ENCODE measurements at places on chromosomes 2 and 18.

- no peak for DNase-seq
Observed at GRCh38 chr18:7668392-7668791, 101.3 kb downstream of the PTPRM start.

DNA sequence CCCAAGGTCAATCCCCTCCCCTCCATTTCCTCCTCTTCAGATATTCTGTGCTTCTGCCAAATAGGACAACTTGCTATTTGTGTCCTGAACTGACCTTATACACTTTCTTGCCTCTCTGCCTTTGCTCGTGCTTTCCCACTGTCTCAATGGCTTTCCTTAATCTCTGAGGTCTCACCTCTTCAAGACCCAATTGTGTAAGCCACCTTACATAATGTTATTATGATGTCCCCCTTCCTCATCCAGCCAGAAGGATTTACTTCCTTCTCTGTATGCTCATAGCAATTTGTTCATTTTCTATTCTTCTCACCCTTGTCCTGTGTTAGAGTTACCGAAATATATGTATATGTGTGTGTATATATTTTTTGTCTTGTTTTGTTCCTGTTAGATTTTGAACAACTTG, 26.9 kb upstream of the DARS1 start:
- DNase-seq: no peak

- no peak for DNase-seq
Observed at GRCh38 chr18:71398531-71398930, 1109.7 kb downstream of the SOCS6 start.

- no peak for DNase-seq
Observed at GRCh38 chr18:13318731-13319501, 100.4 kb downstream of the LDLRAD4 start.

DNA sequence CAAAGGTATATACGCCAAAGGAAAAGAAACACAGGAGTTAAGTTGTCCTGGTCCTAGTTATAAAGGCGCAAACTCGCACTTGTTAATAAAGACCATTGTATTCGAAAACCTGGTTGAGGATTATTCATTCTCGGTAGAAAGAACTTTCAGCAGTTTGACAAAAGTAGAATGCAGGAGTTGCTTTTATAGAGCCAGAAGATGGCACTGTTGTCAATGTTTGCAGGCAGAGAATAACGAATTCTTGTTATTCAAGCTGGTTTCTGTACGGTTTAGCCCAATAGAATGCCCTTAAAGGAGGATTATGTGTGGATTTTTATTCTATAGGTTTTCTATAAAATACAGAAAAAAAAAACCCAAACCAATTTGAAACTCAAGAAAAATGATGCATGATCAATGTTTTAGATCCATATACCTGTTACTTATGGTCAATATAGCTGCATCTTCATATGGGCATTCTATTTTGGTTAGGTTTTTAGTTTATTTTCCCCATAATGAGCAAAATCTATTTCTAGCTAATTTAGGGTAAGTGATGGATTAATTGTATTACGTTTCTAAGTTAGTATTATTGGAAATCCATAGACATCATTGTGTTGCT, 510.3 kb downstream of the PLCL1 start:
- DNase-seq: peak; percentile 49

DNA sequence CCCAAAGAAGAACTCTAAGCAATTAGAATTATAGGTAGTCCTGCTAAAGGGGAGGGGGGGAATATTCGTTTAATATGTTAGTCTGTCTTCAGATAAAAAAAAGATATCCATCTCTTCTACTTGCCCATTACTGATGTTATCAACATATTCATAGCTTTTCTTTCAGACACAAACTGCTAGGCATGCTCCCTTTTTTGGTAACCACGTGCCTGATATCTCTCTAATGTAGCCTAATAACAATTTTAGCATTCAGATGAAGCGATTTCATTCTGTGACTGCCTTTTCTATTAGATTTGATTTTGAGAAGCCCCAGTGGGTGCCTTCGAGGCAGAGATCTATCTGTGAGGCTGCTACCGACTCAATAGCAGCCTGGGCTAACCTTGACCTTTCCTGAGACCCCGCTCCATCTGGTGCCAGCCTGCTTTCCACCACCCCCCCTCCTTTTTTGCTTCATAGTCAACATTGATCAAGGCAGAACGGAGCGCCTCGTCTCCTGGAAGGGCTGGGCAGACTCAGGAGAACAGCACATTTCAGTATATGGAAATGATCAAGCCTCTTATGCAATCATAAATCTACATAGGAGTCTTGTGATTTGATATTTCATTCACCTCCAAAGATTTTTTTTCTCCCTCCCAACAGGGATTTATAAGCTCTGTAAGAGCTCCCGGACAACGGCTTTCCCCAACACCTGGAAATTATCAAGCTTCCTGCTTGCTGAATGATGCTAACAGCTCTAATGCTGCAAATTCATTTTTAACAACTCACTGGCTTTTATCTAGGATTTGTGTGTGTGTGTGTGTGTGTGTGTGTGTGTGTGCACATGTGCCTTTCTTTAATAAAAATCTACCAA, 14.7 kb upstream of the BCL11A start:
- DNase-seq: no peak

DNA sequence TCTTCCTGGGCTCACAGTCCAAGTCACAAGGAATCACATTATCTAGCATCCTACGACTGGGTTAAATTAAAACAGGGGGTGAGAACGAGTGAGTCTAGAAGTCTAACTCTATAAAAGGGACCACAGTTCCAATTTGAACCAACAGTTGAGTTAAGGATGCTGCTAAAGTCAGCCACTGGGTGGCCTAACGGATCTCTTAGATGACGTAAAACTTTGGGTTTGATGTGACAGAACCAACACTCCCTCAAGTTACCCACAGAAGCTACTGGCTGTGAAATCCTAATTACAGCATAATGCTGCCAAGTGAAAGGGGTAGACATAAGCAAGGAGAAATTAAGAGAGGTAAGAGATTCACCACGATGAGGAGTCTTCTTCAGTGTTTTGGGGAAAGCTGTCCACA, 32.7 kb upstream of the RUFY4 start:
- DNase-seq: no peak

GRCh38 chr2:101219246-101219645, 33.4 kb upstream of the CNOT11 start:
- DNase-seq: no peak

DNA sequence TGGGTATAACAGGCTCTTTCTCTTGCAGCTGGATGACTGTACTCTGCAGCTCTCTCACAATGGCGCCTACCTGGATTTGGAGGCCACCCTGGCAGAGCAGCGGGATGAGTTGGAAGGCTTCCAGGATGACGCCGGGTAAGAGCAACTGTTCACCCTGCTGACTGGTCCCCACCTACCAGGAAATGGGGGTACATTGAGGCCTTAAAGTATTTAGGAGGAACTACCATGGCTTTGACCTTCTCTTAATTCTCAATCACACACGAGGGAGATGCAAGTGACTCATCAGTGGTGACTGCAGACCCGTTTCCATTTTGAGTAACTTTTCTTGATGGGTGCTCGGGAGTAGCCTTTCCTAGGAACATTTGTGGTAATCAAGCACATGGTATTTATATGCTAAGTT, 58.0 kb downstream of the FHOD3 start:
- DNase-seq: no peak

GRCh38 chr2:38512211-38512610, 90.5 kb downstream of the HNRNPLL start:
- no peak for DNase-seq

DNA sequence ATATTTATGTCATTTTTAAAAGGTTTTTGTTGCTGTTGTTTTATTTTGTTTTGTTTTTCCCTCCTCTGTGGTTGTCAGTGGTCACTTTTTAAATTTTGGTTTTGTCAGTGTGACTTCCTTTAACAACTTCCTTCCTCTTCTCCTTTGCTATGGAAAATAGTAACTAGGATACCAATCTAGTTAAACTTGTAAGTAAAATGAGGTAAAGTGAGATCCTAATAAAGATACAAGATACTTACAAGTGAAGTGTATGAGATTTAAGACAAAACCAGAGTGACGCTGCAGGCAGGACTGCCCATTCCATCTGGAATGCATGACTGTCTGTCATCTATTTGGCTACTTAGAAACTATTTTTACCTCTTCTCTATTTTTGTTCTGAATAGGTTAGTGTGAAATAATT, 30.6 kb upstream of the CREB1 start:
- no peak for DNase-seq

DNA sequence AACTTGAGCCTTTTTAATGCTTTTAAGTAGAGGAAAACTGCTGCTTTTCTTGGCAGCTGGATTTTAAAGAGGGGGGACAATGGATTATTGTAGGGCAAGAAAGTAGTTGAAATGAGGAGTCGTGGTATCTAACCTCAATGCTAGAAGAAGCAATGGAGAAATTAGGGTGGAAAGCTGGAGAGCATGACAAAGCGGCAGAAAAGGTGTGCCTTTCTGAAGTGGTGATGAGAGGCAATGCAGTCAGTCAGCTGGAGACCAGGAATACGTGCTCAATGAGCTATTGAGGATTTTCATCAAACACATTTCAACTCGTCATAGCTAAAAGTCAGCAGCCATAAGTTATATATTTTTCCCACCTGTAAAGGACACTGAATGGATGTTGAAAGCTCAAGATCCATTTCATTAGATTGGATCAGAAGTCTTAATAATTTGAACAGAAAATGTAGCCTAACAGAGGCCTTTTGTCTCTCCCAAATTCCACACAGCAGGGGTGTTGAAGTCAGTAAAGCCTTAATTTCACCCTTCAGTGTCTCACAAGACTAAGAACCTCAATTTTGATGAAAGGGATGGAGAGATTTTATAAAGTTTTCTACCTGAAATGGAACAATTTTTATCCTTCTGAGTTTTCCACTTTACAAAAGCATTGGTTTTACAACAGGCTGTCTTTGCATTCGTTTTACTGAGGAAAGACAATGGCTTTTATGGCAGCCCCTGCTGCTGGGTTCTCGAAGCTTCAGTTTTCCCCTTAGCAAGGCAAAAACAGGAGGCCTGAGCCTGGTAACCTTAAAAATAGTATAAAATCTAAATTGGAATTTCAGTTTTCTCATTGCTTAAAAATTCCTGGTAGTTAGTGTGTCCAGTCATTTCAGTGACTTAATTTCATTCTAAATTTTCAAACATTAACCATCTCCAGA, 131.1 kb downstream of the CCDC102B start:
- DNase-seq: no peak

- DNase-seq: no peak
Observed at GRCh38 chr2:130836501-130837174, at the start of gene ARHGEF4. ARHGEF4 (plus strand) TSS chr2:130836914; CDS start chr2:130836954, 40 bp downstream.

- DNase-seq: no peak
Observed at GRCh38 chr18:65146482-65147021, 604.3 kb upstream of the CDH7 start.

- DNase-seq: no peak
Observed at GRCh38 chr2:239158641-239159475, 242.0 kb downstream of the HDAC4 start.

GRCh38 chr2:177243476-177243875, 21.1 kb downstream of the NFE2L2 start:
- DNase-seq: no peak

- peak; percentile 28 for DNase-seq
Observed at GRCh38 chr2:215949991-215950404, 63.4 kb downstream of the MREG start.

DNA sequence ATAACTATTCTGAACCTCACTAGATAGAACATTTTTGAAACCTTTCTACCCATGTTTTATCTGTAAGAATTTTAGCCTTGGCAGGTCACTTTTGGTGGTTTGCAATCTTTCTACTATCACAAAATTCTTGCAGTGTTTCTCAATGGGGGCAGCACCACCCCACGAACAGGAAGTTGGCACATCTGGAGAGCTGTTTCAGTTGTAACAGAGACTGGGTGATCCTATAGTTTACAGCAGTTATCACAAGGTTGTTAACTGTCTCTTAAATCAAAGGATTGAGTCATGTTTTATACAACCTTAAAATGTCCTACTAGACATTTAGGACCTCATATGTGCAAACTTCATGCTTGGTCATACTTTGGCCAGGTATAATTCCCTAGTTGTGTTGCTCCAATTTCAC, 829.2 kb downstream of the ERBB4 start:
- no peak for DNase-seq

GRCh38 chr2:95309599-95309998, 12.5 kb downstream of the KCNIP3 start:
- no peak for DNase-seq

DNA sequence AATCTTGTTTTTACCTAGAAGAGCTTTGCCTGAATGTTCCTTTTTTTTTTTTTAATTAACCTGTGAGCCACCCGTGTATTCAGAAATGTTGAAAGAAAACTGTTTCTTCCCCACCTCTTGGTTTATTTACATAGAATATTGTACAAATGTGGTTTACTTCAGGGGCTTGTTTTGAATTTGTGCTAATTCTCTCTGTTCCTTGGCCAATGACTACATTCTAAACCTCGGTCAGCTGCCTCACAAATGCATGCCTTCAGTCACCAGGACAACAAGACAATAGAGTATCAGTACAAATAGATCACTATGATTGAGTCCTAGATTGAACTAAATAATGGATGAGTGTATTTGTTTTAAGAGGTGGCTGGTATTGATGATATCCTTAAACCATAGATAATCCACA, 36.0 kb downstream of the AGFG1 start:
- no peak for DNase-seq

Measured in AG09309 (cell line).